AG10803 (cell line): ENCODE measurements at places on chromosomes 6 and 20.

DNA sequence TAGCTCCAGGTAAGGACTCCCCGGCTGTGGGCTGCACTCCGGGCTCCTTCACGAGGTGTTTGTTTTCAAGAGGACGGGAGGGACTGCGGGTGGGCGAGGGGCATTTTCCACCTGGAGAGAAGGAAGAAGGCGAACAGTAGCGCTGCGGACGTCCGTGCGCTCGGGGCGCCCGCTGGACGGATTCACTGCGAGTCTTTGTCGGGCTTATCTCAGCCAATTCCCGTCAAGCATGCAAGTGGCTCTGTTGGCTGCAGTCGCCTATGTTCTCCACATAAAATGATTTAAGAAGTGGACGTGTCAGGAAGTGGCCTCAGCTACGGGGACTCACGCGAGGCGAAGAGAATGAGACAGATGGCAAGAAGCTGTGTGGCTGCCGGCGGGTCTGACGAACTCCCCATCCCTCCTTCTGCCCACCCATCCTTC lies 332 bp downstream of the GRIK2 start:
- DNase-seq: peak; percentile 61

DNA sequence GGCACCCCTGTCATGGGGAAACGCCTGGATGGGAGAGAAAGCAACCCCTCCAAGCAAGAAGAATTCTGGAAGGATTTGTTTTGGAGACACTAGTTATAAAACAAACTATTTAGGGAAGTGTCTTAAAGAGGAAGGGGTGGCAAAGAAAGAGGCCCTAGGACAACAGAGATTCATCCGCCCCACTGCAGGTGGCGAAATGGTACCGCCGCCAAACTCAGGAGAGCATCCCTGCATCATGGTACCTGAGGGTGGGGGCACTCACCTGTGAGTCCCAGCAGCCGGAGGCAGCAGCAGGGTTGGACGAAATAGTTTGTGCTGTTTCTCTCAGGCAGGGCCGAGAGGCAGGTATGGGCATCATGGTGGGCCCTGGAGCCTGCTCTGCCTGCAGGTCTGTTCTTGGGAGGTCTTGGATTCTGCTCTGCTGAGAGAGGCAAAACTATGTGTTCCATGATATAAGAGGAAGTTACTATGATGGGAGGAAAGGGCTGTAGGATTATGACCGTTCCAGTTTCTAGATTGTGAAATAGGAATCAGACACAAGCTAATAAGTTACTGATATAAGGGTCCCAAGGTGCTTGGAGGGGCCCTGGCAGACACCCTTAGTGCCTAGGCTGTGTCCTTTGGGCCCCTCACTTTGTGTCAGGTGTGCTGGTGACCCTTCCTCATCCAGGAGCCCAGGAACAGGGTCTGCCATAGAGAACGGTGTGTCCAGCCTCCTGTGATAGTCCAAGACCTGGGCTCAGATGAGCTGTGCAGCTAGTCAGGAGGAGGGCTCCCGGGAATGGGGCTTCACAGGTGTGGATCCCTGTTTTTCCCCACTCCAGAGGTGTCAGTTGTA lies 20.4 kb downstream of the SIRPD start:
- DNase-seq: no peak

GRCh38 chr20:9110916-9111432 lies 42.1 kb downstream of the PLCB4 start:
- DNase-seq: peak; percentile 58

DNA sequence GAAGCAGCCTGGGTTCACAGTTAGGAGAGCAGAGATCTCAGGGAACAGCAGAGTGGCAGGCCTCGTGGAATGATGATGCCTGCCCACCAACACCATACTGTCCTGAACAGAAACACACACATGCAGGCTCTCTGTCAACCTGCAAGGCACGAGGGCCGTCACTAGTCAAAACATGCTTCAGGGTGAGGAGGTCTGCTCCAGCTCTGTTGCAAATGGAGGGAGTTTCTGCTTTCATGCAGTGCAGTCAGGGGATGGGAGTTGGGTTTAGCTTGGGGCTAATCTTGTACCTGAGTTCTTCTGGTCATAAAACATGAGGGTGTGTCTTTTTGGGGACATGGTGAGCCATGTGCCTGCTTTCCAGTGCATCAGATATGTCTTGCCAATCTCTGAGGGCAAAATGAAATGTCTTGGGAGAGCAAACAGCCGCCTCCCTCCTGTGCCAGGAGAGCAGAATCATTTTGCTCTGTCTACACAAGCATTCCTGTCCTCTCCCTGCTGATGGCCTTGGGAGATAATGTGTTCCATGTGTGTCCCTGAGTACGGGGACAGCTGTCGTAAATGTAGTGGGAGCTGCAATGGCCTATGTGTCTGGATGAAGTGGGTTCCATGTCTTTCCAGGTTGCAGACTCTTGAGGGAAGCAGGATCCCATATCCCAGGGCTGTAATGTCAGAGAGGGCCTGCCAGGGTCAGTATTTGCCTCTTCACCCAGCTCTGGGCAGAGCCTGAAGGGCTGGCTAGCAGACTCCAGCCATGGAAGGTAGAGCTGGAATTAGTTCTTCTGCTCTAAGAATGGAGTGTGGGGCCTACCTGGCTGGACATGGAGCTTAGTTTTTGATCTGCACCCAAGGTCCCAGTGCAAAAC lies 40.6 kb downstream of the MAFB start:
- no peak for DNase-seq

GRCh38 chr6:92864966-92865555 lies 554.3 kb downstream of the EPHA7 start:
- no peak for DNase-seq

DNA sequence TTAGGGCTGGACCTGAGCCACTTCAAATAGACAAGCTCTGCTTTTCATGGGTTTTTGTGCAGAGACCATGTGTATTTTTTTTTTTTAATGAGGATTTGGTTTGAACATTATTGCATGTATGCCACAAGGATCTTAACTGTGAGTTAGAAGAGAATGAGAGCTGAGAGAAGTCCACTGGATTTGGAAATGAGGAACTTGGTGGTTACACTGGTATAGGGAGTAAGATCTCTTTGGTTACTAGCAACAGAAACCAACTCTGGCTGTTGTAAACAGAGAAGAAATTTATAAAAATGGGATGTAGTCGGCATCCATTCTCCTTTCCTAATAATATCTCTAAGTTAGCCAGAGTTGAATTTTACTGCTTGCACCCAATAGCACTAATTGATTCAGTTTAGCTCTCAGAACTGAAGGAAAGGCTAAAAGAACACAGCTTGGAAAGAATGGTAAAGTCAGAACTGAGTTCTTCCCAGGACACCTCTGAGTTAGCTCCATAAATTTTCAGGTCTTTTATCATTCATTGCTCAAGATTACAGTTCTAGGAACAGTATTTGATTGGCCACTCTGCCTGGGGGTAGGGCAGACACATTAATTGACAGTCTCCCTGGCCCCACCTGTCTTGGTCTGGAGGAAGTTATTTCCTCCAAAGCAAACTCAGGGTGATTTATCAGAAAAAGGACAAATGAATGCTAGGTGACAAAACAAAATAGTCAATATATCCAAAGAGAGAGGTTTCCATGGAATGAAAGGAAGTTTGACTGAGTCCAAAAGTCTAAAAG lies 3.9 kb upstream of the WFDC2 start:
- DNase-seq: no peak

DNA sequence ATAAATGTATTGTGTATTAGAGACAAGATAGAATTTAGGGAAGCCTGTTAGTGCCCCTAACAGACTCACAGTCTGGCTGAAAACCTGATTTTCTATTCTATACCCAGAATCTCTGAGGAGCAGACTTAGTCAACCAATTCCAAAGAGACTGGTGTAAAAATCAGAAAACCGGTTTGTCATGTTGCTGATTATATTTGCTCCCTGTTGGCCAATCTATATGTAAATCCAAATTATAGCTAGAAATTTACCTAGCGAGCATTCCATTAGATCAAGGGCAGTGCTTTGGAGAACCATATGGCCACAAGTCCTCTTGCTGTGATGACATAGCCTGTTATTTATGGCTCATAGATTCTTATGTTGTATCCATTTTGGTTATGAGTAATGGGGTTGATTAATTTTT lies 4.8 kb downstream of the NFYA start:
- no peak for DNase-seq

DNA sequence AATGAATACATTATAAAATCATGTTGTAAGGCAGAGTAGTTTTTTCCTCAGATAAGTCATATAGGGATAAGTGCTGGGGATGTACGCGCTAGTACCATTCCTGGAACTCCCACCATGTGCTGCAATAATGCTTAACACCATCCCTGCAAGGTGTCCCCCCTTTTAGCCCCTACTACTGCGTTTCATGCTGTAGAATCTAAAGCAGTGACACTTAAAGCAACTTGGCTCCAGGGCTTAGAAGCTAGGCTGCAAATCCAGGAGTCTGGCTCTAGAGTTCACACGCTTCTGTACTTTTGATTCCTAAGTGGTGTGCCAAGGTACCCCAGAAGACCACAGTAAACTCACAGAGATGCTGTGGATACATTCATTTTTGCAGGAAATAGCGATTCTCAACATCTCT lies 183.1 kb downstream of the DOK5 start:
- no peak for DNase-seq

DNA sequence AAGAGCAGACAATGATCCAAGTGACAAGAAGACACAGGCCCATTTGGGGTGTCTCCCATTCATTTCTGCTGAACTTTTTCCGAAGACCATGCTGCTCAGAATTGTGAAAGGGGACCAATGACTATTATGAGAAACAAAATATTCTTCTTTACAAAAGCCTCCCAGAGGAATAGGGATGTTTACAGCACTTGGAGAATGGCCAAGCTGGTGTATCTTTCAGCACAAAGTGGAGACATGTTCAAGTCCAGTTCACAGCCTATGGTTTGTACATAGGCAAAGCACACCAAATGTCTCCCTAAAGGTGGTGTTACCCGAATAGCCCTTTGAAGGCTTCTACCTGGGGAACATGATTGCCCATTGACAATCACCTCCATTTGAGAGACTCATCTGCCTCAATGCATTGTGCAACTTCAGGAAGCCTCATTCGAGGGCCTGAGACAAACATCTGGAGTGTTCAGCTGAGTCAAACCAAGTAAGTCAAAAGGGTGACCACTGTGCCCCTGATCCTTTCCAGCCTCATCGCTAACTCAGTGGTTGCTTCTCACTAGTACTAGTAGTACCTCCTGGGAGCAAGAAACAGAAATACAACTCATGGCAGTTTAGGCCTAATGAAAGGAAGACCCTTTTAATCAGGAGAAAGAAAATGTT lies 451.0 kb upstream of the MARCKS start:
- no peak for DNase-seq

DNA sequence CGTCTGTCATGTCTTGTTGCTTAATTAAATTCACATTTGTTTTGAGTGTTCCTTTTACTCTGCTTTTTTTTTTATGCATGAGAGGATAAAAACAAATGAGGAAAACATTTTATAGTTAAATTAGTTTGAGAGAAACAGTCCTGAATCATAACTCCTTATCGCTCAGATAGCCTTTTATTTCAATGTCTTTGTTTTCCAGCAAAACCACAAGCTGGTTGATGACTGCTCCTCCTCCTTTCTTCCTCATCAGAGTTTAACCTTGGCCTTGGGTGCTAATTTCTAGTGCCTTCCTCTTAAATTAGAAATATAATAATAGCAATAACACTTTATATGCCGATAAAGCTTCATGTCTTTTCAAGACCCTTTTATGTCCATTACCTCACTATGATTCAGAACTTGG lies 3.1 kb downstream of the NOX3 start:
- no peak for DNase-seq

DNA sequence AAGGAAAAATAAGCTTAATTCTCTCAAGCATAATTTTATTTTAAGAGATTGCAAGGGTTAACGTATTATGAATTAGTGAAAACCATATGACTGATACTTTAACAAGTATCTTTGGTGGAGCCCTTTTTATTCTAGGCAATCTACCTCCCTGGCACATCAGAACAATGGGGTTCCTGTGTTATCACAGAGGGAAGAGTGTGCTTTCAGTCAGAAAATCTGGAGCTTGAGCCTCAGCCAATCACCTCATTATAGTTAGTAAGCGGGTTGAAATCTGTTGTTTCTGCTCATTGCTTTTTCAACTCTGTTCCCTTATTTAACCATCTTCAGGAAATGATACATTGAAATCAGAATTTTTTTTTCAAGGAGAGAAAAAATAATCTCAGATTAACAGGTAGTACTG lies 391 bp downstream of the ADGRF1 start:
- no peak for DNase-seq

DNA sequence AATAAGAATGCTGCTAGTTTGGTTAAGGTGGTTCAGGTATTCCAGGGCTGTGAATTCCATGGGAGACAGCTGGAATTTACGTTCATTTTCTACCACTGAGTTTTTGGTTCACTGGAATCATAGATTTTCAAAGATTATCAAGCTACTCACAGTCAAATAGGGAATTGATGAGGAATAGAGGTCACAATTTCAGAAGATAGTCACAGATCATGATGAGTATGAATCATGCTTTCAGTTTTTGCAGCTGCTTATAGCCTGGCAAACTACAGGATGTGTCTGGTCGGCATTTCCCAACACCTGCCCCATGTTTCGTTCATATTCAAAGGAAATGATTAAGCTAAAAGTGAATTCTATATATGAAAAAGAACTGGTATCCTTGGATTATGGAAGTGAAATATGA lies 58.7 kb downstream of the BCKDHB start:
- peak; percentile 46 for DNase-seq

GRCh38 chr20:3218307-3218988 lies 9.2 kb downstream of the ITPA start:
- peak; percentile 24 for DNase-seq
